ENCODE measurements at places on chromosomes 4 and X. TPM values are rescaled to one million over a fixed set of nuclear protein-coding genes. Genes with fewer than 3 reads are reported as not detected.

DNA sequence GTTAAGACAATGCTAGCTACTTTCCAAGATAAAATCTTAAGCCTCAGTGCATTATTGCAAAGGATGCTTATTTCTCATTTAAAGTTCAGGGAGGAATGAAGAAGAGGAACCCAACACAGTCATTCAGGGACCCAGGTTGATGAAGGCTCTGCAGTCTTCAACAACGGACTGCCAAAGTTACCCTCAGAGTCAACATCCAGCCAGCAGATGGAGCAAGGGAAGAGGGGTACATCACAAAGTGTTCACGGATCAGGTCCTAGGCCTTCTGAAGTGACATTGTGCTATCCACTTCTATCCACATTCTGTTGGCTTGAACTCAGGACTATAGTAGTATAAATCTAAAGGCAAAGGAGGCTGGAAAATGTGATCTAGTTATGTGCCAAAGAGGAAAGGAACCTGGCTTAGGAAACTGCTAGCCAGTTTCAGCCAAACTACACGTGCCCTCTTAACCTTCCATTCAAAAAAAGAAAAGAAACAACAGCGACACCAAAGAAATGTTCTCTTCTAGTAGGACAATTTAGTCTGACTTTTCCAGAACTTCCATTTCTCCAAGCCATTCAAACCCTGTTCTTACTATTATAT lies 28.8 kb downstream of the NKX6-1 start:
- DNase-seq = no peak

GRCh38 chr4:1826531-1827350 lies 29.2 kb downstream of the LETM1 start:
- DNase-seq = no peak

DNA sequence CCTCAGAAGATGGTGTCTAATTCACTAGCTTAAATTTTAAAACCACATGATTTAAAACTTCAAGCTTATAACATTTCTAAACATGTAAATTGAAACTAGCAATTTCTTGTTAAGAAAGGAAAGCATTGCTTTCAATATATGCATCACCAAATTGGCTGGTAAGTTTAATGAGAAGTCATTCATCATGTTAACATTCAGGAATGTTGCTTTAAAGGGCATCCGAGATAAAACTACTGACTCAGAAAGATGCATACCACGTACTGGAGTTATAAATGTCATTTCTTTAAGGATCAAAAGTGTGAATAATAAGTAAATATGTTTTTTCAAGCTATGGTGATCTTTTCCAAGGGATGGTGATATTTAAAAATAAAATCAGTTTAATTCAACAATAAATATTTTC lies 83.3 kb upstream of the VCX2 start:
- no peak for DNase-seq

DNA sequence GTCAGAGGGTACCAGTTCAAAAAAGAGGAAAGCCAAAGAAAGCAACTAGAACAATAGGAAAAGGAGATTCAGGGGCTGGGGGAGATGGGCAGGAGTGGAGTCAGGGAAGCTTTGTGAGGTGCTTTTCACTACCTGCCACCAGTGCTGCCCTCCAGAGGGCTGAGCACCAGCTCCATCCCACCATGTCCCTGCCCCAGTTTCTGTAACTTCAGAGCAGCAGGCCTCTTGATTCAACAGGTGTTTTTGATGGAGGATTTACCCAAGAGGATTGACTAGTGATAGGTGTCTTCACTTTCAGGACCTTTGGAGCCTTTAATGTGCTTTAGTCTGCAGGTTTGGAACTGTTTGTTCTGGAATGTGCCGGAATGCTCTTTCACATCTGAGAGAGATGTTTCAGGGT lies 12.1 kb downstream of the KIT start:
- no peak for DNase-seq

DNA sequence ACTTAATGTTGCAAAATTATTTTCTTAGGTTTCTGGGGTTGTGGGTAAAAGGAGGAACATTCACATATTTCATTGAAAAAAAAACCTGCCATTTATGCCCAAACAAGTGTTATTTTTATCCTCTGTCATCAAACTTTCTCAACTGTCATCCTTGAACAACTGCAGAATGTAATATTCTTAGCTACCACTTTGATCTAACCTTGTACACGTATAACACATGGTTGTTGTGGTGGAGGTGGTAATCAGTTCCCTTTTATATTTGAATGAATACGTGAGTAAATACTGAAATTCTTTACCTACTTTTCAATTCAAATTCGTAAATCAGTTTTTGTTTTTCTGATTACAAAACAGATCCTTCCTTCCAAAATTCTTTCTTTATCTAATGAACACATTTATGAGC lies 3.8 kb upstream of the AMMECR1 start:
- DNase-seq = no peak

DNA sequence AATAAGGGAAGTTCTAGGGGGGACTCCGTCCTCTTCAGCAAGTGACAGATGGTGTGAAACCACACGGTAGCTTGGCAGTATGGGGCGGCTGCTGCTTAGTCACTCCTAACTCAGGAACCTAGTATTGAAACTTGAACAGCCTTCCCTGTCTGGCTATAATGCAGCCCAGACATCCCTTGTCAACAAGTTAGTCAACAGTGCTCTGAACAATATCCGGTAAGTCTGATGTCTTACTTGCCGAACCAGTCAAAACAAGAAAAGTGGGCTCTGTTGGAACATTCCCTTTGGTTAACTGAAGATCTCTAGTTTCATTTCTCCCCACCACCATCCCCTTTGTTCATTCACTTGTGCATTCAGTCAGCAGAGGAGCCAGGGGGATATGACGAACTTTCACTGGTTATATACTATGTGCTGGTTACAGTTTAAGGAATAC lies 18.7 kb upstream of the CXCL13 start:
- no peak for DNase-seq

GRCh38 chrX:69136546-69137331 lies 28.5 kb downstream of the PJA1 start:
- DNase-seq = no peak

GRCh38 chrX:152824841-152825374 lies 5.6 kb downstream of the CETN2 start:
- no peak for DNase-seq

GRCh38 chrX:104137496-104137895 lies 19.3 kb downstream of the SLC25A53 start:
- no peak for DNase-seq

- no peak for DNase-seq
Observed at GRCh38 chr4:54585321-54586000, 72.3 kb upstream of the KIT start.

DNA sequence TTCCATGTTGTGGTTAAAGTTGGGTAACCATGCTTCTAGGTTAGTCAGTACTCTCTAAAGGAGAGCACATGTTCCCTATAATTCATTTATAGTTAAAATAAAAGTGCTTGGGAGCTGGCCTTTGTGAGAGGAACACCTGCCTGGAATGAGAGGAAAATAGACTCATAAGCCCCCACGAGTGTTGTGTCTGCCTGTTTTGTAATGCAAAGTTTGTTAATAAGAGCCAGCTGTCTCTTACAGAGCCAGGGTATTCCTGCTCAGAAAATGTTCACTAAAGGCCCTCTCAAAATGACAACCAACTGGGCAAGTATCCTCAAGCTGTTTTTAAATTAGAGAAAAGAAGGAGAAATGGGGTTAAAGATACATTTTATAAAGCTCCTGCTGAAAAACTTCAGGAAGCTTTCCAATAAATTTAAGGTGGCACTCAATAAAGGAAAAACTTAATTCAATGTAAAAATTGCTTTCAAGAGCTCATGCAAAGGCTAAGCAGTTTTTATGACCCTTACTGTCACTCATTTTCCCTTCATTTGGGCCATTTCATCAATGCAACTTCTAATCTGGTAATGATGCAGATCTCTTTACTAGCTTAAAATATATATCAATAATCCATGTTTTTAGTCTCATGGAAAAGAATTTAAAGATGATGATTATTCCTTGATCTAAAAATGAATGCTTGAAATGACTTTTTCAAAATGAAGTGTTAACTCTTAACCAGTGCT lies 793.6 kb downstream of the STPG2 start:
- no peak for DNase-seq

DNA sequence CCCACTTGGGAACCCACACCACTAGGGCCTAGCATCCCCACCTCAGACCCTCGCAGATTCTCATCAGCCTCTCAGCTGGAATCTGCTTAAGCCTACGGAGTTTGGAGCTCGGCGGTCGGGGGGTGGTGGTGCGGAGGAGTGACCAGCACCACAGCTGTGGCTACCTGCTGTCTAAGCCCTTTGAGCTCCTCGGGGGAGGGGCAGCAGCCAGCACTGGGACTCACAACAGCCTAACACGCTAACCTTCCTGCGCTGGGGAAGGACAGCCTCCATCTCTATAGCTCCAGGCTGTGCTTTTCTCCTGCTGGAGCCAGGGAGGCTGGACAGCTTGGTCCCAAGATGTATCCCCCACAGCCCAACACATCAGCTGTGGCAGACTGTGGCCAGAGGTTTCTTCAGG lies 281.5 kb downstream of the USP46 start:
- no peak for DNase-seq

DNA sequence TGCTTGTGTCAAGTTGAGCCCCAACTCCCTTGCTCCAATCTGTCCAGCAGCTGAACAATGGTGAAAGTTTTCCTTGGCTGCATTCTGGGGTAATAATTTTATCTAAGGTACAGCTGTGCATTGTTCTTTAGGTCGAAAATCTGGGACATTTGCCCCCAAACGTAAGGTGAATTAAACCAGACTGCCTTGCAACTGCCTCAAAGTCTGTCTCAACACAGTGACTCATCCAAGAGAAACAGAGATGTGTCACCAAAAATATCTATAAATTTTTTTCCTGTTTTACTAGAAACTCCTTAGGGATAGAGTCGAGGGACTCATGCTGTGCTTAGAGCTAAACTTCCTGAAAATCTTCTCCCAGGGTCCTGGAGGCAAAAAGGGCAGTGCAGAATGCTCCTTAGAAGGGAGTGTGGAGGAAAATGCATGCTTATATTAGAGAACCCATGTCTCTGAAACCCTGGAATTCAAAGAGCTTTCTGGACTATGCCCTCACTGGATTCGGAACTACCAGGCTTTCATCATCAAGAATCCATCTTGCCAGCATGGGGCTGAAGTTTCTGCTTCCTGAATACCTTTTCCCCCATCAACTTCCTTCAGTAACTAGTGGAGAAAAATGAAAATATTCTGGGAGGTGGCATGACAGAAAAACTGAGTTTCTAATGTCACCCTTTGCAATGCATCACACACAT lies 115.7 kb downstream of the PALLD start:
- no peak for DNase-seq

GRCh38 chr4:9758641-9759317 lies 22.7 kb upstream of the DRD5 start:
- DNase-seq = no peak

Gene PAK3
- total RNA-seq = 0.44 TPM

Gene RAB33B
- total RNA-seq = 9.9 TPM

Gene OPN1MW2
- not detected for total RNA-seq

Gene ODAPH
- total RNA-seq = not detected

Gene SYNPO2
- 1.2 TPM for total RNA-seq

All from activated naive CD8-positive, alpha-beta T cell treated with anti-CD3 and anti-CD28 coated beads, Interleukin-2, amount 10 ng/mL, durations not matched to agents 7 days and 5 days (primary cell).